ENCODE measurements at places on chromosomes 16 and 17.

DNA sequence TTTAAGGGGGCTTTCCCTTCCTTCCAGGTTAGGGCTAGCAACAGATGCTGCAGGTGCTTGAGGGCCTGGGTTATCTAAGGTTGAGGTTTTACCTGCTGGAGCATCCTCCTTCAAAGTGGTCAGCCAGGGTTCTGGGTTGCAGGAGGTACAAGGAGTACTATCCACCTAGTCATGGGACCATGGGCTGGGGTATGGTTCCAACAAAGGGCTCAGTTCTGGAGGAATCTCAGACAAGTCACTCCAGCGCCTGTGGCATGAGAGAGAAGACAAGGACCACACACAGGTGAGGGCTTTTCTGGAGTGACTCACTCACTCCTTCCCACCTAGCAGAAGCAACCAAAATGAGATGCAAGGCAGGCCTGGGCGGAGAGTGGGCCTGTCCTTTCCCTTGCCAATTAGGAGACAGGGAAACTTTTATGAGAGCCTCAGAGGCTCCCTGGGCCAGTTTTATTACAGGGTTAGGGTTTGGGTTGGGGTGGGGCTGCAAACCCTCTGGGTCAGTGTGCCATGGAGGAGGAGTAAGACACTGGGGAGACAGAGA is 2.2 kb downstream of the MYO19 start:
- DNase-seq: no peak

DNA sequence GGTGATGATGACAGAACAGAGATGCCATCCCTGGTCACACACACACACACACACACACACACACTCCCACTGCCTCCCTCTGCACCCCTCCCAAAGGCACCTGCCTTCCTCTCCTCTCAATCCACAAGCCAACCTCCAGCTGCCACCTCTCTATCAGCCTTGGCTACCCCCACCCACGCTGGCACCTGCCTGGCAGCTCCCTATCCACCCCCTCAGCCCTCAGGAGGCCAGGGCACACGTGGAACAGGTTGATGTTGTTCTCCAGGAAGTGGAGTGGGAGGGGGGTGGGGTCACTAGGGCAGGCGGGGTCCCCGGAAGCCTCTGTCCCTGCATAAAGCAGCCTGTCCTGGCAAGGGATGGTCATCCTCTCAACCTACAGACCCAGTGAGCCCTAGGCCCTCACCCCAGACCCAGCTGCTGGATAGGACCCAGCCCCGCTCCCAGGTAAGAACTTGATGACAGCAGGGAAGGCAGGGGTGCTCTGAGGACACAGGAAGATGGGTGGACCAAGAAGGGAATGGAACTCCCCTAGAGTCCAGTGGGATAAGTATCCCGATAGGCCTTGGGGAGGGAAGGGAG is at the start of gene GSDMA:
TSS of gene GSDMA (plus strand) at position 363 of the 579 bp plus-strand sequence. CDS start 2,684 bp downstream, outside the sequence.
- DNase-seq: no peak

DNA sequence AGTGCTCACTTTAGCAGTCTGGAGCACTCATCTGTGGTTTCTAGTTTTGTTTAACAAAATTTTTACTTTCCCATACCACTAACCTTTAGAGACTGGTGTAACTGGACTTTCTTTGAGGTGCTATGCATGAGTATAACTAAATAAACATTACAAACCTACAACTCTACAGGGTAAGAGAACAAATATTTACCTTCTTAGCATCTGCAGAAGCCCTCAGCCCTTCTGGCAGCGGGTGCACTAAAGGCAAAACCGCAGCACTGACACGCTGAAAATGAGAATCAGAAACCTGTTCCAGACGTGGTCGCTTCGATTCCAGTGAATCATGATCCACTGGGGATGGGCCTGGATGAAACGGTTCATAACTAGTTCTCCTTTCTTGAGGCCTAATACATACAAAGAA is 43.7 kb downstream of the NCOR1 start:
- DNase-seq: no peak

DNA sequence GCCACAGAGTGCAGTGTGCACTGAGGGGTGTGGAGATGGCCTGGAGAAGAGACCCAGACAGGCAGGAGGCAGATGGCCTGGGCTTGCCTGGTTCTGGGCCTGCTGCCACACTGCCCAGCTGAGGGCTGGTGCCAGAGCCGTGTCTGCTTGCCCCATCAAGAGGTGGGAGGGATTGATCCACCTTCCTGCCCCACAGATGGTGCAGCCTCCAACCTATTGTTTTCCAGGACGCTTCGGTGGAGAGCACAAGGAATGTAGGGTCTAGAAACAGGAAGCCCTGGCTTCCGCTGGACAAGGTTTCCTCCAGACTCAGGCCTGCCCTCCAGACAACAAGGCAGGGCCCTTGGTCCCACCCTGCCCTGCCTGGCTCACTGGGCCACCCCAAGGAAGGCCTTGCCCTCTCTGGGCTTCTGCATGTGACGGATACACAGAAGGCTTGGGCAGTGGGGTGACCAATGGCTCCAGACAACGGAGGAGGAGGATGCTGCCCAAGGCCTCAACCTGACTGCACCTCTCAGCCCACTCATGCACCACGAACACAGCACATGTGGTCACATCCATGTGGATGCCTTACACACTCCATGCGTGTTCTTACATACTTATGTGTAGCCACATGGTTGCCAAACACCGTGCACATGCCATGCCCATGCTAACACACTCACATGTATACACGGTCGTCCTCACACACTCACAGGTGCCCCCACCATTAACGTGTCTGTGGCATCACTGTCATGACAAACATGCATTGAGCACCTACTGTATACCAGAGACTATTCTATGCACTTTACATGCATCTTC is 6.5 kb upstream of the CDH5 start:
- DNase-seq: no peak

DNA sequence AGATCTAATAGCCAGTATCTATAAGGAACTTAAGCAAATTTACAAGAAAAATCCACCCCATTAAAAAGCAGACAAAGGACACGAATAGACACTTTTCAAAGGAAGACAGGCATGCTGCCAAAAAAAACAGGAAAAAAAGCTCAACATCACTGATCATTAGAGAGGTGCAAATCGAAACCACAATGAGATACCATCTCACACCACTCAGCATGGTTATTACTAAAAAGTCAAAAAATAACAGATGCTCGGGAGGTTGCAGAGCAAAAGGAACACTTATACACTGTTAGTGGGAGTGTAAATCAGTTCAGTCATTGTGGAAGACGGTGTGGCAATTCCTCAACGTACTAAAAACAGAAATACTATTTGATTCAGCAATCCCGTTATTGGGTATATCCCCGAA is 9.6 kb downstream of the STX8 start:
- DNase-seq: no peak

DNA sequence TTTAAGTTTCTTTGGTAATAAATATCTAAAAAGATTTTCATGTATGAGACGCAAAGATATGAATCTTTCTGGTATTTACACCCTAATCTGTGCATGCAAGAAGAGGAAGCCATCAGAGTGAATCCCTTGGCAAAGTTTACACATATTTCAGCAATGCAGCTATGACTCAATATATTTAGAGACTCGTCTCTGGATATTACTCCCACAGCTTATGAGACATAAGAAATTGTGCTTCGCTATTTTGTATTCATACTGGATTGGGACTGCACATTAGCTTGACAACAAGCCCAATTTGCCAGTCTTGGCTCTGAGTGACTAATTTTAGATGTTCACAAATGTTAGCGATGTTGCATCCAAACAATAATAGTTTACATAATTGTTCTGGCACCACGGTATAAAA is 532.0 kb downstream of the CDH11 start:
- no peak for DNase-seq

DNA sequence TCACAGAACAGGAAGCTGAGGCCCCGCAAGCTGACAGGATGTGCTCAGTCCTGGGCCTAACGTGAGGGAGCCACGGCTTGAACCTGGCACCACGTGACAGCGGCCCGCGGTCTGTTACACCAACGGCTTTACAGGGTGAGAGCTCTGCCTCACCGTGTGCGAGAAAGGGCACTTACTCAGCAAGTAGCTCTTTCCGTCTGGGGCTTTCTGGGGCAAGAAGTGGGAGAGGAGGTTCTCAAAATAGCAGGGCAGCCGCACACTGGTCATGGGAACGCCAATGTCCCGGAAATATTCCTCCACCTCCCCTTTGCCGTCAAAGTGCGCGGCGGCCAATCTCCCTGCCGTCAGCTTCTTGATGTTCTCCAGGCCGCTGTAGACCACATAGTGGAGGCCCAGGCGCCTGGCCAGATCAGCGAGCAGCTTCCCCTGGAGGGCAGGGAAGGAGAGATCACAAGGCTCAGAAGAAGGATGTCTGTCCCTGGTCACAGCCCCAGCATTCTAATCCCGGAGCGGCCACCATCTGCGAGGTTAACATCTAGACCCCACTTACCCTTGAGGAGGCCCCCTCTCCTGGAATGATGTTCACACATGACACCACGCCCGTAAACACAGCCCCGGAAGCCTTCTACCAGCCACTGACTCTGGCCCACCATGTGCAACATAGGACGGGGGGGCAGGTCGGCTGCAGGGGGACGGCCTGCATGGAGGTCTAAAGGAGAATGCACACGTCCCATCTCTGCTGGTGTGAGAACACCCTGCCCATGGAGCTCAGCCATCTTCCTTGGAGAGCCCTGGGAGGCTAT is 8.2 kb downstream of the NMRAL1 start:
- no peak for DNase-seq

DNA sequence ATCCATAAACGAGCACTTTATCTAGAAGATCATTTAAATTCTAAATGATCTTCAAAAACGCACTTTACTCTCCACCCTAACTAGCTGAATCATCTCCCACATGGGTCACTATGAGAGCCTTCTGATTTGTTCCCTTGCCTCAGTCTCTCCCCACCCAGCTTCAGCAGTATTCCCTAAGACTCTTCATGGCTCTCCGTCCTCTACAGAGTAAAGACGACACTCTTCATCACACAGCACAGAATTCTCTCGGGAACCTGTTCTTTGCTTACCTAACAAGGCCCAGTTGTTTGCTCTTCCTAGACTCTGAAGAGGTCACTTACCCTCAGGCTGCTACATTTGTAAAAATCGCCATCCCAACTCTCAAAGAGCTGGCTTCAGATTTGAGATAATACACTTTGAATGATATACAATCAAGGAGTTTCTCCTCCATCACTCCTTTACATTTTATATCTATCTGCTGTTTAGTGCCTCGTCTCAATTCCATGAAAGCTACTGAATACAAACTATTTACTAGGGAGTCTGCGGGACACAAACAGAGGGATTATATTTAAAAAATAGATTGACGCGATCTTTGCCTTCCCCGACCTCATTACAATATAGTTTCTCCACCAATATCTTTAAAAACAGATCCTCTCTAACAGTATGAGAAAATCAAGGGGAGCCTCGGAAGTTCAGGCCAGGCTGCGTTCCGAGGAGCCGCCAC is 511 bp upstream of the LIG3 start:
- peak; percentile 18 for DNase-seq

DNA sequence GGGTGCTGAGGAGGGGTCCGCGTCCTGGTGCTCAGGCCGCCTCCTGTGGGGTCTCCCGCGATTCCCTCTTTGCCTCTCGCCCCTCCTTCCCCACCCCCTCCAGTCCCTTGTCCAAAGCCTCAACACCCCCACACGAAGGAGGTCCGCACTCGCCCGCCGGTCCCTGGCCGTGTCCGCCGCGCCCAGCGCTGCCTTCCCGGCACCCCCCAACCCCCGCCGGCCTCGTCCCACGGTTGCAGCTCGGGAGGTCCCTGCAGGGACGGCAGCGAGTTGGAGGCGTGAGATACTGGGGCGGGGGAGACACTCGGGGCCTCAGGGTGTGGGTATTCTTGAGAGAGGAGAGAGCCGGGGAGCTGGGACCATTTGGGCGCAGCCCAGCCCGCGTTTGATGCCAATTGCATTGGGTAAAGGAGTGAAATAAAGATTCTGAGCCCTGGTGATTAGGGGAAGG is 468 bp downstream of the FLYWCH2 start:
- DNase-seq: peak; percentile 55

- DNase-seq: no peak
These were observed 5.9 kb upstream of the SPG7 start for GRCh38 chr16:89502081-89502843.

- no peak for DNase-seq
These were observed 38.7 kb downstream of the MYO18A start for GRCh38 chr17:29141514-29141876.
